ENCODE measurements at places on chromosomes 4 and X.
A peak's percentile ranks its signal among the peaks of the same experiment; 100 is the strongest.

GRCh38 chr4:162782096-162782777, 384.5 kb downstream of the NAF1 start:
- no peak for DNase-seq

GRCh38 chr4:172149329-172149728, 336.1 kb downstream of the GALNTL6 start:
- no peak for DNase-seq

DNA sequence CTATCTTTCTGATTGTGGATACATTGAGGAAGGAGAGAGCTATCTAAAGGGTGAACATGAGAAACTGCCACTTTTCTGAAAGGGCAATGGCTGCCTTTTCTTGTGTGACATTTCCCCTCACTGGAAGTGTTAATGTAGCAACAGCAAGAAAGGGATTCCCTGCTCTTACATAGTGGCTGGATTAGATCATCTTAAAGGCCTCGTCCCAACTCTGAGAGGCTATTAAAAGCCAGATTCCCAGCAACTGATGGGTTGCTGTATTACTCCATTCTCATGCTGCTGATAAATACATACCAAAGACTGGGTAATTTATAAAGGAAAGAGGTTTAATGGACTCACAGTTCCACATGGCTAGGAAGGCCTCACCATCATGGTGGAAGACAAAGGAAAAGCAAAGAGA, 33.7 kb upstream of the ADH7 start:
- no peak for DNase-seq

DNA sequence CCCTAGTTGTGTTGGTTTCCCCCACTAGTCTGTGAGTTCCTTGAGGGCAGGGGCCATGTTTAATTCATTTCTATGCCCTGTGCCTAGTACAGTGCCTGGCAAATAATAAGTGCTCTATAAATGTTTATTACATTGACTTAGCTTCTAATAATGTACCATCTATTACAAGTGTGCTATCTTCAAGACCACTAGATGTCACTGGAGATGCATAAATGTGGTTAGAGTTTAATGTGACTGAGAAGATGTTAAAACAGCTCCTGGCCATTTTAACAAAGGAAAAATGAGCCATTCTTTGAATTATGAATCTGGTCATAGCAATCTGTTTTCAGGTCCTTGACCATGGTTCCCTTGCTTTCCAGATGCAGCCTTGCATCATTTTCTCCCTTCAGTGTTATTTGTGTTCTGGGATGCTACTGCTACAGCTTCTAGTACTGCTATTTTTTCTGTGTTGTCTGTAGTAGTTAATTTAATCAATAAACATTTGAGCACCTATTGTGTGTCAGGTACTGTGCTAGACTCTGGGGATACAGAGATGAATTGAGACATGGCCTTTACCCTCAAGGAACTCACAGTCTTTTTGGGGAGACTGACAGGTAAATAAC, 43.2 kb downstream of the SLC9A6 start:
- DNase-seq, result no peak

DNA sequence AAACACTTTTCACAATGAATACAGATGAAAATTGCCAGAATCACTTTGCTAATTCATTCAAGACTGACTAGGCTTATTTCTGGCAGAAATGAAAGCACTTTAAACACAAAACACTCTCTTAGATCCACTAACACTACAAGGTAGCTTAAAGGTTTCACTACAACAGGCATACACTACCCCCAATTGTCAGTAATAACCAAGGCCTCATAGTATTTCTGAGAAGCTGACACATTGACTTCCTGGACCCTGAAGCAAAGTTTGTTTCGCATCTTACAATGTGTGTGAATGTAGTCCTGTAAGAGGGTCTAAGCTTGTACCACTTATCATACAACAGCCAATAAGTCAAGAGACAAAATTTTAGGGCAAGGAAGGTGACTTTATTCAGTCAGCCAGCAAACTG, 129.9 kb upstream of the FMR1 start:
- no peak for DNase-seq

GRCh38 chr4:5755679-5756078, 44.7 kb downstream of the EVC start:
- no peak for DNase-seq

DNA sequence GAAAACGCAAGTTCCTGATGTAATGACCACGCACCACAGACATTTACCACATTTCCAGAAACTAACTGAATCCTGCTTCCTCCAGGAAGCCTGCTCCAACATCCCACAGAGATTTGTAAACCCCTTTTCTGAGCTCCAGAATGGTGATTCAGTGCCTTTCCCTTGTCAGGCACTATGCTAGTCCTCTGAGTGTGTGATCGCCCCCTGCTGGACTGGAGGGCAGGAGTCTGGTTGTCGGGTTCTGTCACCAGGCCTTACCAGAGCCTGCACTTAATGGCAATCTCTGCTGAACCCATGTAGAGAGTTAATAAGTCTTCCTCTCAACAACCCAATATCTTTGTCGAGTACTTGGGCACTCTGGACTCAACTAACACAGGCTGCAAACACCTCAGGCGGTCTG, 14.5 kb upstream of the KDM5C start:
- DNase-seq, result peak; percentile 34

DNA sequence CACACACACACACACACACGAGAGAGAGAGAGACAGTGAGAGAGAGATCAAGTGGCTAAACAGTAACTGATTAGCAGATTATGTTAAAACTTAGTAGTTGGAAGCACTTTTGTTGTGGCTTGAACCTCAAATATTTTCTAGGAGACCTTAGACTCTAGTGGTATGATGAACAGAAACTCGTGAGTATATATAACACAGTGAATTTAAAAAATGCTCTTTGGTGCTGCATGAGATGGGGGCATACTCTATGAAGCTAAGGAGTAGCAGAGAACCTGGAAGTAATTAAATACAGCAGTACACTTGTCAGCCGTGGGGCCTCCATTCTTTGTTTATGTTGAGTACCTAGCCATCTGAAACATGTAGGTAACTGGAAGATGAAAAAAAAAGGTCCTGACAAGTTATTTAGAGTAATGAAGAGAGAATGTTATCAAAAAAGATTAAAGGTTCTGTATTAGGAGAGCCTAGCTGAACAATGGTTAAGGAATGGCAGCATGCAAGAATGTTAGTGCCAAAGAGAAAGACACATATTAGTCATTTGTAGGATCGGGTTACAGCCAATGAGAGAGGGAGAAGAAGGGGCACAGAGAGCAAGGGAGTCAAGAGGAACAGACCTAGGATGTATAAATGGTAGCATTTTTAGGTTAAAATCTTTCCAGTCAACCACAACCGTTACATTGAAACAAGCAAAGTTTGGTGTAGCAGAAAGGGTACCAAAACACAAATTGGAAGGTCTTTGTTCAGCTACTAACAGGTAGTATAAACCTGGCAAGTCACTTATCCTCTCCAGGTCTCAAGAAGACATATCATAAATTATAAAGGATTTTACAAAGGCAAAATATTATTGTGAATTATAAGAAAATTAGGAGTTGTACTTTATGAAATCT, 316.7 kb upstream of the DIPK2B start:
- DNase-seq, result no peak

GRCh38 chrX:68666580-68666979, 19.1 kb downstream of the STARD8 start:
- no peak for DNase-seq

GRCh38 chr4:128565565-128566186, 243.8 kb upstream of the JADE1 start:
- peak; percentile 2 for DNase-seq

DNA sequence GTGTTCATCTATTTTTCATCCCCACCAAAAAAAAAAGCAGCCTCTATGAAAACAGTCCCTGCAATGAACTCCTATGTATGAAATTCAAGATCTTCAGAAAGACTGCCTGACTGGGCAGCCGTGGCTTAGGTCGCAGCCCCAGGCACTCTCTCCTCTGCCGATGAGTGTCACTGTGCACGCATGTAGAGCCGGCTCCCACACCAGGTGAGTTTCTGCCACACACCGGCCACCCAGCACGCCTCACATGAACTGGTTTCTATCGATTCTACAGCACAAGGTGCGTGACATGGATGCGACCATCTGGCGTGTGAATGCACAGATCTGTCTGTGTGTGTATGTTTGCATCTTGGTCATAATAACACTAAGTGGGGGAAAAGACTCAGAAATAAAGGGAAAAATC, 140.4 kb downstream of the AFAP1 start:
- DNase-seq, result no peak

DNA sequence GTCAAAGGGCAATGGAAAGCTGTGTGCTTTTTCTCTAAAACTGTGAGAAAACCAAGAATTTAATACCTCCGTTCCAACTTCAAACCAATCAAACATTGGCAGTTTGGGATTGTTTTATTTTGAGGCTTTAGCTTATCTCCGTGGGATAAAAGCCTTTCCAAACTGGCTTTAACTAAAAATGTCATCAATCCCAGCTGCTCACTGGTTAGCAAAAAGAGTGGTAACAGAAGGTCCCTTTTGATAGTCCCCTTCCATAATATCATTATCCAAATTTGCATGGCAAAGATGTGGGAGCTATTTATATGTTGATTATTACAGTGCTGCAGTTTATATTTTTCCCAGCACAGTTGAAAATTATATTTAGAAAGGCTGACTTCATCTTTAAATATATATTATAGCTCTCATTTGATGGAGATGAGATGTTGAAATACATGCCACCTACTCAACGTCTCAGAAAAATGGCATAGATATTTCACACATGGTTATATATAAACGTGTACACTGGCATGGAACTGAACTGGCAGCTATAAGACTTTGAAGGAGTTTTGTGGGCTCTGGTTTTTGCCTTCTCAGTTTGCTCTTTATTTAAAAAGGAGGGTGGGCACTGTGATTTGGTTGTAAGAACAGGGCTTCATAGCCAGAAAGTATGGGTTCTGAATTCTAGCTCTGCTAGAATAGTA, 707.1 kb upstream of the SLIT2 start:
- DNase-seq, result no peak

GRCh38 chr4:26015133-26015651, 101.2 kb downstream of the SMIM20 start:
- DNase-seq, result no peak

DNA sequence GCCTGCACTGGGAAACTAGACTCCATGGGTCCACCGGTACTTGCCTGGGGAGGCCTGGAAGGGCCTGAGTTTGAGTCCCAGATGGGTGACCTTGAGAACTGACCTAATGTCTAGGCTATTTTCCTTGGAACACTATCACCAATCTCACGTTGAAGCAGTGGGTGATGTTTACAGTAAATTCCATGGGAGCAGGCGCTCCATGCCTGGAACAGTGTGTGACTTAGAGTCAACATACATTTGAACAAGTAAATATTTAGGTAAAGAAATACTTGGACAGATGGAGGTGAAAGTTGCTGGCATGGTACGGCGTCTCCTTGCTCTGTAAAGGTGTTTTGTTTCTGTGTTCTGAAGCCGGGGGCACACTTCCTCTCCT, 47.5 kb downstream of the TBC1D14 start:
- no peak for DNase-seq

- no peak for DNase-seq
Measured at GRCh38 chr4:79685542-79685941, 277.5 kb upstream of the GK2 start.

Data from stimulated activated CD4-positive, alpha-beta T cell treated with anti-CD3 and anti-CD28 coated beads, Interleukin-4, amount 100 ng/mL, for 4 hours (primary cell).